GM06990 (cell line): ENCODE measurements at places on chromosomes 12 and 14.

GRCh38 chr12:86283620-86284019 is 27.4 kb upstream of the MGAT4C start:
- no peak for DNase-seq

DNA sequence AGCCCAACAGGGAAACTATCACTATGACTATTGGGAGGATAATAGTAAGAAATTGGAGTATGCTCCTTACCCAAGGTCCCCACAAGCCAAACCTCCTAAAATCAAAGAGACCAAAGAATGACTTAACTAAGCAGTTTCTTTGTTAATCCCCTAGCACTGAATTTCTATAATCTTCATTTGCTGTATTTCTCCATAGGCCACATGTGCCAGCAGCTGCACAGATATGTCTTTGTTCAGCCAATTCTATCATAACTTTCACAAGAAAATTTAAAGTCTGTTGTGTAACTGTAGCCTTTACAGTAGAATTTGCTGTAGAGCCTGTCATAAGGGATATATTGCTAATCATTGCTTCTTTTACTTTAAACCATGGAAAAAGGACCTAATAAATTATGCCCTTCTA is 104.0 kb downstream of the RIN3 start:
- no peak for DNase-seq

DNA sequence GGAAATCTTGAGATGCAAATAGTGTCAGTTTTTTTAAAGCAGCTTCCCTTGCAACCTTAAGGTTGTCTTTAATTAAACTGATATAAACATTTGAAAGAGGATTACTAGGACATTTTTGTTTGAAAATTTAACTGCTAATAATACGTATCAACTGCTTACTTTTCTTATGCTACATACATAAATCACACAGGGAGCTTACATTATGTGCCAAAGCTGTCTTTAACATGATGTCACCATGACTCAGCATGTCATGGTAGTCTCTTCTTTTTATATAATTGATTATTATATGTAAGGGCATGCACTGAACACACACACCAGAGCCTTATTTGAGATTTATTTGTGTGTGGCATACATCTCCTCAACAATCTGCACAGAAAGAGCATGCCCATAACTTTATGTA is 63.0 kb upstream of the PTHLH start:
- no peak for DNase-seq

DNA sequence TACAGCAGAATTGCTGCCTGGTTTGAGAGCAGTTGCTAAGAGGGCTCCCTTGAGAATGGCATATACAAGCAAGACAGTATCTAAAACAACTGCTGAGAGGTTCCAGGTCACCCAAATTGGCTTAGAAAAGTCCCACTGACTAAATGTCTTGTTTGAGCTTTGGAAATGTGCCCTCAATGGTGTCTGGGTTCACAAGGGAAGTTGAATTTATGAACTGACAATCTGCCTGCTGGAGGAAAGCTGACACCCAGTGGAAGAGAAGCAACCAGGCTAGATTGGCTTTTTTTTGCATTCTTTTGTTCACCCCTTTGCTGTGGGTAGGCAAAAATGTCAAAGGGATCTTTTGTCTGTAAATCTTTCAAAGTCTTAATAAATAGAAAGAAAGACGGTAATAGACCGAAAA is 44.6 kb upstream of the NPFF start:
- no peak for DNase-seq
